Common myeloid progenitor, CD34-positive (primary cell): ENCODE measurements at places on chromosomes 11 and 22.
A peak's percentile ranks its signal among the peaks of the same experiment; 100 is the strongest.

GRCh38 chr22:48665311-48665995 is 1162.2 kb downstream of the BRD1 start:
- DNase-seq: no peak

- no peak for DNase-seq
Observed at GRCh38 chr11:118055966-118056365, 20.9 kb upstream of the TMPRSS4 start.

GRCh38 chr22:44196731-44197131 is 16.0 kb downstream of the PARVG start:
- DNase-seq: no peak

- DNase-seq: no peak
Observed at GRCh38 chr22:23008896-23009295, 61.4 kb upstream of the GNAZ start.

DNA sequence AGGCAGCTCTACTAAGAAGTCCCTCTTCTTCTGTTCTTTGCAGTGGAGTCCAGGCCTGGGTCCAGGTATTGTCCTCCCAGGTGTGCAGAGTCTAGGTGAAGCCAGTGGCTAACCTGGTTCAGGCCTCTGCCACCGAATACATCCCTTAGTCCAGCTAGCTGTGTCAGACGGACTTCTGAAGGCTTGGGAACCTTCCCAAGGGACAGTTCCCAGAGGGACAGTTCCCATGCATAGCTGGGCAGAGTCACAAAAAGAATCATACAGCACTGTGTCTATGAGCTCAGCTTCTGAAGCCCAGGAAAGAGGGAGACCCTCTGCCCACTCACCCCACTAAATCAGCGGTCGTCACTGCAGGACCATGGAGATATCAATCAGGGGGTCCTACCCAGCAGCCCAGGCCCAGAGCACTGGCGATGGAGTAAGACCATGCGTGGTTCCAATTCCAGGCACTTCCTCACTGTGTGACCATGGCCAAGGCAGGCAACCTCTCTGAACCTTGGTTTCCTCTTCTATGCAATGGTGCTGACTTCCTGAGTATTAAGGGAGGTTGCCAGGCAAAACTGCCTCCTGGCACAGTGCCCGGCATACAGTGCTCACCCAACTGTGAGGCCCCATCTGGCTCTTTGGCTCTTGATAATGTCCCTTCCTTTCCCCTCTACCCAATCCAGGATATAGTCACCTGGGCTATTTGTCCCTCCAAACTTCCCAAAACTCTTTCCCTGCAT is 3.4 kb downstream of the MS4A10 start:
- no peak for DNase-seq

- no peak for DNase-seq
Observed at GRCh38 chr11:61297341-61297740, 2.2 kb upstream of the VWCE start.

DNA sequence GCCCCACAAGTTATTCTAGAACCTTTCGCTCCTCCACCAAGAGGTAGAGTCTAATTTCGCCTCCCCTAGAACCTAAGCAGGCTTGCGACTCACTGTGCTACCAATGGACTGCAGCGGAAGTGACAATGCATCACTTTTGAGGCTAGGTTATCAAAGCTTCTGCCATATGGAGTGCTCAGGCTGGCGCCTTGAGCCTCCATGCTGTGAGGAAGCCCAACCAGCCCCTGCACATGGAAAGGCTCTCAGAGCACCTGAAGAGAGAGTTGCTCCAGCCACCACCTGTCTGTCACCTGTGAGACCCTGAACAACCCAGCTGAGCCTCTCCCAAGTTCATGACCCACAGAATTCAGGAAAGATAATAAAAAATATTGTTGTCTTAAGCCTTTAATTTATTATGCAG is 29.3 kb upstream of the CBX7 start:
- no peak for DNase-seq

DNA sequence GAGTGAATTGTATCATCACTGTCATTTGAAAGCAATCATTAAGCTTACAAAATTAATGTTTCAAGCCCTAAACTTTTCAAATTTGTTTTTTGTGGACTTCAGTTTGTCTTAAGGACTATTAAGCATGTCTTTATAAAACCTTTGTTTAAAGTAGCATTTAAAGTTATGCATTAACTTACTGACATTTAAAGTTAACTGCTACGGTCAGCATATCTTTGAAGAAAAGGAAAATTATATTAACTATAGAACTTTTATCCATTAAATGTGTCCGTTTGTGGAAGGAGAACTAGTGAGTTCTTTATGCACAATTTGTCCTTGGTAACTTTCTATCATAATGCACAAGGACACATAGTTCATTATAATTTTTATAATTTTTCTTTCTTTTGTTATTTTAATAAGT is 103.4 kb downstream of the FANCF start:
- no peak for DNase-seq

DNA sequence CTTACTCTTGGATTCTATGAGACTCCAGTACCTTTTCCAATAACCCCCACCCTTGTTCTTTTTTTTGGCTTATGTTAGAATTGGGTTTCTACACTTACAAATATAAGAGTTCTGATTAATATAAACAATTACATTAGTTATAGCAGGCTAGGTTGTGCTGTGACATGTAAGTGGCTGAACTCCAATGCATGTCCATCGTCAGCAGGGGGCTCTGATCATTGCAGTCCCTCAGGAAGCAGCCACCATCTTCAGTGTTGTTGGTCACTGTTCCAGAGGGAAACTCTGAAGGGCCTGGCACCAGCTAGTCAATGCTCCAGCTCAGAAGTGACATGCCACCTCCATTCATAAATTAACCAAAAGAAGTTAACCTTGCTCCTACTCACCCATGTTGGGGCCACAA is 5.6 kb downstream of the LIPT2 start:
- no peak for DNase-seq

- peak; percentile 45 for DNase-seq
Observed at GRCh38 chr22:25759825-25760231, 17.8 kb downstream of the MYO18B start.

DNA sequence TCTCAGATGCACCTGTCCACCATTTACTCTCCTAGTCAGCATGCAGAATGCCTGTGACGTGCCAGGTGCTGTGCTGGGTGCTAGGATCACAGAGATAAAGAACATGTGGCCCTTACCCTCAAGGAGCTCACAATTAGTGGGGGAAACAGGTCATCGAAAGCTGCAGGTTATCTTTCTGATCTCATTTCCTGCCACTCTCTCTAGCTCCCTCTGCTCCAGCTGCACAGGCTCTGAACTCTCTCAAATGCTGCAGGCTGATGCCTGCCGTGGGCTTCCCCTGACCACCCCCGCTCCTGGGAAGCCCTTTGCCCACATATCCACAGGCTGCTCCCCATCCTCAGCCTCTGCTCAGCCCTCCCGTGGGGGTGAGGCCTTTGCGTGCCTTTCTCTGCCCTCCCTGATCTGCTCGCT is 29.6 kb downstream of the SHANK3 start:
- DNase-seq: no peak

GRCh38 chr11:65121447-65121864 is 478 bp downstream of the FAU start:
- peak; percentile 56 for DNase-seq

GRCh38 chr11:45169310-45170072 is 23.1 kb downstream of the PRDM11 start:
- DNase-seq: no peak

GRCh38 chr11:35166369-35167360 is 27.7 kb downstream of the CD44 start:
- DNase-seq: no peak

GRCh38 chr11:63854696-63855095 is 15.8 kb downstream of the MARK2 start:
- DNase-seq: no peak

DNA sequence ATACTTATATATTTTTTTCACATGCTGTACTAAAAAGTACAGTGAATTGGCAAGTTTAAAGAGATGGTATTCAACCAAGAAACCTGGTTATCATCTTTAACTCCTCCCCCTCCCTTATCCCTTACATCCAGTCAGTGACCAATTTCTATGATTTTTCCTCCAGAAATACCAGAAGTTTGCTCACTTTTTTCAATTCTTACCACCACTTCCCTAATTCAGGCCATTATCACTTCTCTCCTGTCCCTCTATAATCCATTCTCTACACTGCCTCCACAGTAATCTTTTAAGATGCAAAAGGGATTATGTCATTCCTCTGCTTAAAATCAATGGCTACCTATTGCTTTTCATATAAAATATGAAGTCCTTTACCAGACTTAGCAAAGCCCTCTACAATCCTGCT is 62.8 kb downstream of the CEP57 start:
- no peak for DNase-seq

DNA sequence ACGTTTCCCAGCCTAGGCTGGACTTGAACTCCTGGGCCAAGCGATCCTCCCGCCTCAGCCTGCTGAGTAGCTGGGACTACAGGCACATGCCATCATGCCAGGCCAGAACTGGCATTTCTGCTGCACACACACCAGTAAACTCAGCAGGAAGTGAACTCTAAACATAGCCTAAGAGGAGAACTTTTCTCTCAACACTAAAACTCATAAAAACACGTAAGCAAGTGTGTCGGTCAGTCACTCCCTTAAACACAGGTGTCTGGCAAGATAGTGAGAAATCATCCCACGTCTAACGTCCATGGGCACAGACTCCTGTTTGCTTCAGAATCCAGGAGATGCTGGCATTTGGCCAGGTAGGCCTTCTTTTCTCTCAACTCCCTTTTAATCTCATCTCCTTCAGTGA is 104.8 kb downstream of the RPL27A start:
- no peak for DNase-seq

DNA sequence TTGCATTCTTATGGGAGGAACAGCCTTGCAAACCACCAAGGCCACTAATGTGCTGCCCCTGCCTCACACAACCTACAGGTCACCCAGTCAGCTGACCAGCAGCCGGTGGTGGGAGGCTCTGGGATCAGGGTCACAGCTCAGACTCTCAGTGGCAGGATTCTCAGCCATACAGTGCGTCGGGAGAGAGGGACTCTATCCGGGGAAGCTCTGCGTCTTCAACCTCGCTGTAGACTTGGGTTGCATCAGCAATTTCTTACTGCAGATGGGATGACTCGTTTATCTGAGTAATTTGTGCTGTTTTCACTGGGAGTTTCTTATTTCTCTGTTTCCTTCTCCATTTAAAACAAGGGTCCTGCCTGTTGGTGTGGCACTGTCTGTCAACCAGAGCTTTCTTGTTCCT is 257.7 kb downstream of the TBC1D22A start:
- DNase-seq: no peak

- DNase-seq: no peak
Observed at GRCh38 chr11:68480852-68481510, 20.4 kb downstream of the PPP6R3 start.

- peak; percentile 51 for DNase-seq
Observed at GRCh38 chr11:102760344-102761035, 19.9 kb downstream of the MMP10 start.
